ENCODE measurements at places on chromosomes 4 and X. TPM values are rescaled to one million over a fixed set of nuclear protein-coding genes. Genes with fewer than 3 reads are reported as not detected.
A peak's percentile ranks its signal among the peaks of the same experiment; 100 is the strongest.

GRCh38 chr4:43651991-43652390 lies 759.5 kb downstream of the GRXCR1 start:
- no peak for DNase-seq

- DNase-seq: no peak
Measured at GRCh38 chr4:86108137-86108536, 251.7 kb downstream of the MAPK10 start.

The PDGFRA gene
- not detected for total RNA-seq

DNA sequence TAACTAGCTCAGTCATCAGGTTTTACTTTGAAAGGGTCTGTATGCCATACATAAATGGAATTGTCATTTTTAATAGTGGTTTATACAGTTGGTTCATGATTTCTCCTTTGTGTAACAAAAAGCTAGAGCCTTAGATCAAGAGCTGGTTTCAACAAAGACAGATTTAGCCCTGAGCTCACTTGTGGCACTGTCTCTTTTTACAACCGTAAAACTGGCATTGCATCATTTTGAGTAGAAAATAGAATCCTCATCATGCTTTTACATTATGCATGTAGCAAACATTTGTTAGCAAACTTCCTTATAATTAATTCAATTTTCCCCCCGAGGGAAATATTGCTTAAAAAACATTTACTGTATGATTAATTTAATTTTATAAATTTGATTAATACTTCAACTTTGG lies 1871.5 kb downstream of the ARAP2 start:
- DNase-seq: no peak

DNA sequence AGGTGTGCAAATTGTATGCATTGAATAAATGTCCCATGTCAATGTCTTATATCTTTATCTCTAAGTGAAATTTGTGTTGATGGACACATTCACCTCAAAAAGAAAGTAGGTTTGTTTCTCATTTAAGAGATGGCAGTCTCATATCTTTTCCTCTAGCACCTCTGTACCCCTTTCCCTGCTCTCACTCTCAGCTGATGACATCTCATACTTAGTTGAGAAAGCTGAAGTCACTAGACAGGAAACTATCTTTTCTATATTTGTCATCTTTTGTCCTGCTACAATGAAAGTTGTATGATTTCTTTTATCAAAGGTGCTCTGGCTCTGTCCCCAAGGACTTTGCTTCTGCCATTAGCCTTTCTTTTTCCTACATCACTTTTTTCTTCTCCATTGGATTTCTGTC lies 84.0 kb upstream of the GRPR start:
- DNase-seq: no peak

The IL3RA gene
- 6.8 TPM for total RNA-seq

The MTMR8 gene
- 4.4 TPM for total RNA-seq

GRCh38 chr4:110904435-110905065 lies 281.7 kb upstream of the PITX2 start:
- no peak for DNase-seq

The ABLIM2 gene
- 0.60 TPM for total RNA-seq

The SLC7A11 gene
- total RNA-seq: 0.92 TPM

DNA sequence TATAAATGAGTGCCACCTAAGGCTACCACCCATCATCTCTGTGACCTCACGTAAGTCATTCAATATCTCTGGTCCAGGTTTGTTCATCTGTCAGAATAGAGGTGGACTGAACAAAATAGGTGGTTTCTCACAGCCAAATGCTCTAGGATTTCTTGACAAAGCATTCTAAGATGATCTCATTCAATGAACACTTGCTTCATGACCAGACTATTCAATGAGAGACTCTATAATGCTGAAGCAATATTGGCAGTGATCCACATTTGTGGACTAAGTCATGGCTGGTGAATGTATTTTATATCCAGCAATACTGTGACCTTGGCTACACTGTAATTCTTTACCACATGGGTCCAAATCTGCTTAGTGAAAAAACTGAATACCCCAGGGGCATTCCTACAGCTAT lies 37.9 kb downstream of the LDB2 start:
- no peak for DNase-seq

The SPP1 gene
- total RNA-seq: 0.67 TPM

GRCh38 chr4:121077496-121077895 lies 5.2 kb upstream of the NDNF start:
- DNase-seq: no peak

- peak; percentile 28 for DNase-seq
Measured at GRCh38 chr4:158729716-158730559, 6.7 kb upstream of the PPID start.

All from activated T-helper 2 cell treated with anti-CD3 and anti-CD28 coated beads, Interferon-gamma antibody, Interleukin-2, Interleukin-4, amounts not matched to agents 10 μg/mL and 5 μg/mL and 100 μg/mL, durations not matched to agents 14 hours and 24 hours and 36 hours (primary cell).